ENCODE measurements at places on chromosomes 11 and 22.

DNA sequence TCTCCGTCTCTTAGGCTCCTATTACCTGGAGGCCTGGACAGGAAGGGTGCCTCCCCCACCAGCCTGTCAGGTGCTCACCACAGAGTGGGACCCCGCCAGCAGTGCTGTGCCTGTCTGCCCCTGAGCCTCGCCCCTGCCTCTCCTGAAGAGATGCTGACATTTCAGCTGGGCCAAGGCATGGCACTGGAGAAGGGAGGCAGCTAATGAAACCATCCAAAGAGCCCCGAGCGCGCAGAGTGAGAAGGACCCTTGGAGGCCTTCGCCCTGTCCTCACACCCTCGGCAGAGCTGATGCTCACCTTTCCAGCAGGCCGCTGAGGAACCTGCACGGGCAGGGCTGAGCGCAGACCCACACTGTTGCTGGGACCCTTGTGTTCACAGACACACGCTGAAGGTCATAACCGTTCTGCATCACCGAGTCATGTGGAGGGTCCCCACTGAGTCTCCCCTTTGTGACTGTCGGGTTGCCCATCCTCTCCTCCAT lies 2.1 kb upstream of the LRFN4 start:
- DNase-seq: no peak

- no peak for DNase-seq
Measured at GRCh38 chr11:28460348-28460747, 352.2 kb downstream of the METTL15 start.

DNA sequence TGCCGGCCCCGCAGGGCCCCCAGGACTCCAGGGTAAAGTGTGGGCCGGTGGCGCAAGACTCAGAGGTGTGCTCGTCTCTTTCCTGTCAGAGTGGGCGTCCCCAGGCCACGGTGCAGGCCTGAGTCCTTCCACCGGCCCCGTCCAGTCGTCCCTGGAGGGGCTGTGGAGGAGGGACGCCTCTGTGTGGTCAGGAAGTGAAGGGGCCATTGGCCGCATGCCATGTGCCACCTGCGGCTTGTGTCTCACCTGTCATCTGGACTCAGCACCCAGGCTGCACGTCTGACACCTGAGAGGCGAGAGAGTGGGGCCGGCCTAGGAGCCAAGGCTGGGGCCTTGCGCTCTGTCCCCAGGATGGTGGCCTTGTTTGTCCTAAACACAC lies 25.2 kb downstream of the MUC6 start:
- DNase-seq: no peak

DNA sequence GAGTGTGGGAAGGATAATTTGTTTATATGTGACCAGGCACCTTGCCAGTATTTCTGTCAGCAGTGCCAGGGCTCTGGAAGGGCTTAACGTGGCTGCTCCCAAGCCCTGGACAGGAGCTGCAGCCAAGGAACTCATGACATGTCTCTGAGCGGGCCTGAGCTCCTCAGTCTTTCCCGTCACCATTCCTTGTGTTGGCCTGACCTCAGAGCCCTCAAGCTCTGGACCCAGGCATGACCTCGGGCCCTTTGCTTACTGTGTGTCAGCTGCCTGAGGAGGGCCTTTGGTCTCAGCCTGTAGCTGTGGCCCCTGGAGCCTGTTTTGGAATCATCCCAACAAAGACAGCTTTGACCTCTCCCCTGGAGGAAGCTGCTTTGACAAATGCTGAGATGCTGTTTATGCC lies 264.1 kb upstream of the PLET1 start:
- DNase-seq: no peak

- DNase-seq: no peak
Measured at GRCh38 chr11:18580113-18580766, 8.3 kb downstream of the UEVLD start.

DNA sequence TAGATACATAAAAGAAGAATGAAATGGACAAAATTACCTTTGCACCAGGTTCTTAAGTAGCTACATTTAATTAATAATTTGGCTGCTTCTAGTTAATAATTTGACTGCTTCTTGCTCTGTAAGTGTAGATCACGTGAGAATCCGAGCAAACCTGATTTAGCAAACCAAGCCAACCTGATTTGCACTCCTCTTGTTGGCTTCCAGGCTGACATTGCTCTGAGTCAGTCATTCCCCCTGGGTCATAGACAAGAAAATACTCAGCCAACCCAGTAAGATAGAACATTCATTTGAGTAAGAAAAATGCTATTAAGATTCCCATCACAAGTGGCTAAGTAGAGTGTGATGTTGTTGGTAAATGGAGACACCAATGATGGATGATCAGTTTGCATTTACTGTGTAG lies 304.1 kb downstream of the C11orf87 start:
- DNase-seq: no peak

DNA sequence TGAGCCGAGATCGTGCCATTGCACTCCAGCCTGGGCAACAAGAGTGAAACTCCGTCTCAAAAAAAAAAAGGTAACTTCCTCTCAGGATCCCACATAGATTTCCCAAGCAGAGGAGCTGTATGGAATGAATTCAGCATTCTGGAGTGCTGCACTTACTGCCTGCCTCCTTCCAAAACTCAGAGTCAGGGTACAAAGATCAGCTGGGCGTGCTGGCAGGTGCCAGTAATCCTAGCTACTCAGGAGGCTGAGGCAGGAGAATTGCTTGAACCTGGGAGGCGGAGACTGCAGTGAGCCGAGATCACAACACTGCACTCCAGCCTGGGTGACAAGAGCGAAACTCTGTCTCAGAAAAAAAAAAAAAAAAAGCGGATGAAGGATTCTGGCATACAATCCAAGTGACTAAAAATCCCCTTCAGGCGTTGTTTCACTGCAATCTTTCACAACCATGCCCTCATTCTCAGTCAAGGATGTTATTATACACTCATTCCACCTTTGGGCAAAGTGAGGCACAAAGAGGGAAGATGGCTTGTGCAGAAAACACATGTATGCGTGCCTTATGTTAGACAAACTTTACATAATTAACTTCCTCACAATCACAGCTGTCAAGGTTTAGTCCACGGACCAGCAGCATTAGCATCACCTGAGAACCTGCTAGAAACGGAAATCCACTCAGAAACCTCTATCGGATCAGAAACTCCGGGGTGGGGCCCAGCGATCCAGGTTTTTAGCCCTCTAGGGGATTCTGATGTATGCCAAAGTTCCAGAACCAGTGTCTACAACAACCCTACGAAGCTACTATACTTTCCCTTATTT lies 1.1 kb upstream of the NOL12 start:
- DNase-seq: no peak

- no peak for DNase-seq
Measured at GRCh38 chr11:129681344-129682114, 134.1 kb upstream of the TMEM45B start.

DNA sequence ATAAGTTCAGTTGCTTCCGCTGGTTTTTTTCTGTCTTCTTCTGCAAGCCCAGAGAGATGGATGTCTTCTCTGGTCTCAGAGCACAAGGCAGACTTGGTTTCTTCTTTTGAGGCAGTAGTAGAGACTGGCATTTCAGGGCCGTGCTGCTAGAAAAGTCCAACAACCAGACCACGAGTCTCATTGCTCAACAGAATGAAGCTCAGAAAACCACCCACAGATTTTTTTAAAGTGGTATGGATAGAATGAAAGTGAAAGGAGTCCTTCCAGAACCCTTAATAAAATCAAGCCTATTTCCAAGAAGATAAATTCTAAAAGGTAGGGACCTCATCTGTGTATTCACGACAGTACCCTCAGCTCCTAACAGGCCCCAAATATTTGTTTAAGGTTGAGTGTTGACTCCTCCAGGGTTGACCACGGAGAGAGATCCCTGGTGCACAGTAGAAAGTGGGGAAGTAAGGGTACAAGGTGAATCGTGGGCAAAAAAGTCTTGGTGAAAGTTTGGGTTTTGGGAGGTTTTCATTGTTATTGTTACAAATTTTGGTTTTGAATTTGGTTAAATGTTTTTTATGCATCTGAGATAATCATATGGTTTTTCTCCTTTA lies 43.6 kb upstream of the DDX6 start:
- no peak for DNase-seq

- DNase-seq: no peak
Measured at GRCh38 chr11:118908901-118909618, 16.7 kb downstream of the BCL9L start.

GRCh38 chr11:1978720-1979473 lies 18.7 kb downstream of the H19 start:
- DNase-seq: no peak

GRCh38 chr22:23530106-23530505 lies 50.0 kb downstream of the IGLL1 start:
- DNase-seq: no peak

GRCh38 chr11:98549571-98549970 lies 471.2 kb upstream of the CNTN5 start:
- DNase-seq: no peak

- DNase-seq: no peak
Measured at GRCh38 chr22:37920126-37920525, 14.0 kb downstream of the MICALL1 start.

- DNase-seq: no peak
Measured at GRCh38 chr22:44448271-44448830, 49.7 kb downstream of the RTL6 start.

Measured in stimulated activated CD8-positive, alpha-beta memory T cell treated with anti-CD3 and anti-CD28 coated beads, Interleukin-7, amount 100 ng/mL, for 24 hours (primary cell).